ENCODE measurements at places on chromosomes 7 and 10. TPM values are rescaled to one million over a fixed set of nuclear protein-coding genes. Genes with fewer than 3 reads are reported as not detected.

DNA sequence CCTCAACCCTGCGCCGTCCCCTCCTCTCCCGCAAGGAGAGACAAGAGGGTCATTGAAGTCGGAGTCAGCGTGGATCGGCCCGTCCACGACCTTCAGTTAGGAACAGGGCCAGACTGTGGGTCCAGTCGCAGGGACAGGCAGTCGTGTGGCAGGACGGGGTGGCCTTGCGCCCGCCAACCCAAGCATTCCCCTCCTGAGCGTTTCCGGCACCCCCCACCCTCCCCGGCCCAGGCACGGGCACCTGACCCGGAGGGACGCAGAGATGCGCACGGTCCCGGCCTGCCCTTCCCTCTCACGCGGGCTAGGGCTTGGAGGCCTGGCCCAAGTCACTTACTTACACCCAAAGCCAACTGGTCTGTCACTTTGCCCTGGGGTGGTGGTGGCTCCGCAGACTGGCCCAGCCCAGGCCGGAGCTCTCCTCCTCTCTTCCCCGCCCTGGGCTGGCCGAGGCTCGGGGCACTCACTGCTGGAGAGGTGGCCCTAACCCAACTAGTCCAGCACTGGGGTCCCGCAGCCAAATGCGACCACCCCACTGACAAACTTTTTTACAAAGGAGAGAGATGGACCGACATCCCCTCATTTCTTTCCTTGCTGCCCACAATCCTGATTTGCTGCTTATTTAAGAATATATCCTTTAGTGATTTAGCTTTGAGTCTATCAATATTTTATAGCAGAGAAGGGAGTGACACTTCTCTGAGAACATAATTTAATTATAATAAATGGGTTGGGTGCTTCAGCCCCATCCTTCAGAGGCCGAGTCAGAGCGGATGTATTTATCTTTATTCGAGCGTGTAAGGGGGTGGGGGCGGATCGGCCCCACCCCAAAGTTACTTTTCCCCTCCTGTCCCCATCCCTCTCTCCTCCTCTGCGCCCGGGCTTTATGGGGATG lies 1.2 kb upstream of the UNCX start:
- DNase-seq, result no peak

- DNase-seq, result no peak
Measured at GRCh38 chr10:1644191-1644711, 93.1 kb downstream of the ADARB2 start.

DNA sequence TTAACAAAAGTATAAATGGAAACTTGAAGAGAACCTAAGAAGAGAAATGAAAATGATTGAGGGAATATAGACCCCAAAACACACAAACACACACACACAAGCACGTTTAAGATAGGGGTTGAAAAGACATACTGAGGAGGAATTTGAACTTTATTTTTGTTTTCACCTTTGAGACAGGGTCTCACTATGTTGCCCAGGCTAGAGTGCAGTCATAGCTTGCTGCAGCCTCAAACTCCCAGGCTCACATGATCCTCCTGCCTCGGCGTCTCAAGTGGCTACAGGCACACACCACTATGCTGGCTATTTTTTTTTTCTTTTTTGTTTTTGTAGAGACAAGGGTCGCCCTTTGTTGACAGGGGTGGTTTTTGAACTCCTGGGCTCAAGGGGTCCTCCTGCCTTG lies 4.0 kb downstream of the BTRC start:
- no peak for DNase-seq

GRCh38 chr7:52085610-52086009 lies 769.0 kb upstream of the COBL start:
- DNase-seq, result no peak

DNA sequence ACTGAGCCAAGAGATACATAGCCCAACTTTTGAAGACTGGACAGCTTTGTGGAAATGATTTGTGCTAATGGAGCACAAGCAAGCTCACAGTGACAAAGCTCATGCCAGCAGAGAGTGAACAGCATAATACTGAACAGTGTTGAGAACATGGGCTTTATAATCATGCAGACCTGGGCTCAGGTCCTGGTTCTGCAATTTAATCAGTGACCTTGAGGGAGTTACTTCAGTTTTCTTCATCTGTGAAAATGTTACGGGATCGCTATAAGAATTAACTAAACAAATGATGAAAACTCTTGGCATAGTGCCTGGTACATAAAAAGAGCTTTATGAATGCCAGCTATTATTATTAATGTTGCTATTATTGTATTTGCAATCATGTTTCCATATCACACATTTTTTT lies 690.5 kb upstream of the LRRN3 start:
- DNase-seq, result no peak

- no peak for DNase-seq
Measured at GRCh38 chr7:143987513-143987912, 12.6 kb upstream of the OR6B1 start.

DNA sequence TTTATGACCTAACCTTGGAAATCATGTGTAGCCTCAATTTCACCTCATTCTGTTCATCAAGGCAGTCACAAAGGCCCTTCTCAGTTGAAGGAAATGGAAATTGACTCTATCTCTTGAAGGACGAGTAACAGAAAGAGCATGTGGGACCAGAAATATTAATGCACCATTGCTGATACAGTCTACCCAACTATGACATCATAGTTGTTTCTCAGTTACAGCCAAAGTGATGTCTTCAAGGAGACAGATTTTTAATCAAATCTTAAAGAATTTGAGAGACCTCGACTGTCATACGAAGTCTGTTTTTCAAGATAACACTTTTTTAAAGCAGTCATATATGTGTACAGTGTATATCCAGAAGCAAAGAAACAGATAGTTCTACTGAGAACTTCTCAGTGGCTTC lies 335.7 kb upstream of the PHF14 start:
- DNase-seq, result no peak

- DNase-seq, result no peak
Measured at GRCh38 chr7:139317939-139318505, 23.1 kb upstream of the FMC1 start.

- no peak for DNase-seq
Measured at GRCh38 chr10:73962386-73962785, 35.5 kb upstream of the VCL start.

DNA sequence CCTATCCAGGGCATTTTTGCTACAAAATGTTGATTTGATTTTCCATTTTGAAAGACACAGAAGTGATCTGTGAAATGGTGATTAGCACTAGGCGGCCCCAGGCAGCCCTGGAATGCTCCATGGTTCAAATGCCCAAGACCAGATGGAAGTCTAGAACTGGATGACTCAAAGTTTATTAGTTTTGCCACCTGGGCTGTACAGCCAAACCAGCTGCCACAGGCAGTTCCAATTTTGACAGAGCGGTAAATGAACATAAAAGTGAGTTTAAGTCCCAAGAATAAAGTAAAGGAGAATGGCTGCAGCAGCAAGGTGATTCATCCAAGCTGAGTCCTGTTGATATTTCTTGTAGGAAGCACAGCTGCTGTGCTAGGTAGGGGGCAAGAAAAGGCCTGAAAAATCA lies 180.5 kb downstream of the SUGCT start:
- DNase-seq, result no peak

DNA sequence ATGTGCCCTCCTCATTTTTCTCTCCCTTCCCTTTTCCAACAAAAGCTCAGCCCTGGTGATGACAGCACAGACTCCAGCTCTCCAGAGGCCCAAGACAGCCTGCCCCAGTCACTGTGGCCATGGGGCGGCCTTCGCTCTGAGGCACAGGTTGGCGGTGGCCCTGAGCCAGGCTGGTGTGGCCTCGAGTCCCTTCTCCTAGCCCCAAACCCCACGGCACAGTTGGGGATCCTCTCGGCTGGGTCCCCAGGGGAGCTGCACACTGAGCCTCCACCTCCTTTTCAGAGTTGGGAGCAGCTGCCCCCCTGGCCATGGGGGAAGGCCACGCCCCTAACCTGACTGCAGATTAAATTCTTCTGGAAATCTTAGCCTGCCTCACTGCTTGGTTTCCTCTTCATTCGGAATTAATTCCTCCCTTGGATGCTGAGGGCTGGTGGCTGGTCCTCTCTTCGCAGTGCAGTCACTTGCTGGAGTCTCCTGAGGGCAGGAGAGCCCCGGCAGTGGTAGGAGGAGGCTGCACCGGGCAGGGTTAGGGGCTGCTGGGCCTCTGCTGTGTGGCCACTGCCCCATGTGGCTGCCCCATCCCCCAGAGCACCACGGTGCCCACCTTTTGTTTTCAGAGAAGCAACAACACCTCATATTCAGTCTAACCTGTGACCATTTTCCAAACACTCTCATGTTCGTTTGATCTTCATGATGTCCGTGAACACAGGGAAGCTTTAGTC lies 426.6 kb downstream of the DNAJB6 start:
- no peak for DNase-seq

GRCh38 chr7:46218461-46219200 lies 297.6 kb upstream of the IGFBP3 start:
- no peak for DNase-seq

GRCh38 chr10:84675060-84675459 lies 346.7 kb downstream of the CCSER2 start:
- no peak for DNase-seq

DNA sequence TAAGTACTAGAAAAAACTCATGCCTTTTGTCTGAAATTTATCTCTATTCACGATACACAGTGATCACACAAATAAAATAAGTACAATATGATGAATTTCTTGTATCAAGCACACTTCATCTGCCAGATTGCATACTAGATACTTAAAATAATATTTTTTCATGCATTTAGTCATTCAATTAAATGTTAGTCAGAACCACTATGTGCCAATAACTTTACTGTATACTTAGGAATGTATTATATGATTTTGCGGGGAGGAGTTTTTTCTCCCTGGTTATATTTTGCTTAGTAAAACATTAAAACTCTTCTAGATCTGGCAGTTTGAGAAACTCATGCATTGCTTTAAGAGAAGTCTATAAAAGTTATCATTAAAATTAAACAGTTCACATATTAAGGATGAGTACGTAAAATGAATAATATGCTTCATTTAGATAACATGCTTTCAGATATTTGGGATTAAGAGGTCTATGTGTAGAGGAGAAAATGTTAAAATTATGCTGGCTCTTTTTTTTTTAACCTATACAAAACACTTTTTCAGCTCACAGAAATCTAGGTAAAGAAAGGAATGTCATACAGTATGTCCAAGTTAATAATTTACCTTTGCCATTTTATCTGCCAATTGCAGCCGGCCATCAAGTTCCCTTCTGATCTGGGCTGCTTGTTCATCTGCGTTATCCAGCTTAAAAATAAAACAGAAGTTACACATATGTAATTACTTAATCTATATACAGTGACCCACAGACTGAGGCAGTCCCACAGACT lies 70.1 kb downstream of the RNF133 start:
- DNase-seq, result no peak

DNA sequence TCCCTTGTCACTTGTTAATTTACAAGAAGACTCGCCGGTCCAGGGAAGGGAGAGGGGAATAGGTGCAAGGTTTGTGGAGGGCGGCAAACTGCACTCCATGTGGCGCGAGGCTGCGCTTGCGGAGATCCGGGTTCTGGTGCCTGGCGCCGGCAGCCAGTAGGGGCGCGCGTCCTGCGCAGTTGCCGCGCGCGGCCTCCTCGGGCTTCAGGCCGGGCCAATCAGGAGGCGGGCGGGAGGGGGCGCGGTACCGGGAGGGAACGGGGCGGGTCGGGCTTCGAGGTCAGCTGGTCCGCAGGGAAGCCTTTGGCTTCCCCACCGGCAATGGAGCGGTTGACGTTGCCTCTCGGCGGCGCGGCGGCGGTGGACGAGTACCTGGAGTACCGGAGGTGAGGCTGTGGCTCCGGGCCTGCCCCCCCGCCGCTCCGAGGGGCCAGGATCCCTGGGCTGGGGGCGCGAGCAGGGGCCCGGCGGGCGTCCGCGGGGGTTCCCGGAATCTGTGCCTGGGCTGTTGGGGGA lies at the start of gene FAM221A:
Gene FAM221A (plus strand): TSS at position 302 of the 516 bp plus-strand sequence. CDS start 20 bp downstream, at position 322.
- DNase-seq, result peak; percentile 97

Gene CD36
- 115 TPM for total RNA-seq

Gene SFTPA1
- total RNA-seq, result 11,191 TPM

Gene LBX1
- not detected for total RNA-seq

Gene COL13A1
- total RNA-seq, result 13.5 TPM

Gene ADCY1
- 3.9 TPM for total RNA-seq
